Hematopoietic multipotent progenitor cell treated with erythropoietin and hydrocortisone succinate and interleukin-3 and kit ligand, for 4 days (in vitro differentiated cells): ENCODE measurements at places on chromosomes 16 and 17.

GRCh38 chr17:319266-319665, 33.3 kb downstream of the RPH3AL start:
- no peak for DNase-seq

GRCh38 chr17:70552230-70552981, 383.1 kb downstream of the KCNJ2 start:
- DNase-seq = peak; percentile 78

GRCh38 chr17:15909481-15909991, 35.4 kb upstream of the ADORA2B start:
- no peak for DNase-seq

DNA sequence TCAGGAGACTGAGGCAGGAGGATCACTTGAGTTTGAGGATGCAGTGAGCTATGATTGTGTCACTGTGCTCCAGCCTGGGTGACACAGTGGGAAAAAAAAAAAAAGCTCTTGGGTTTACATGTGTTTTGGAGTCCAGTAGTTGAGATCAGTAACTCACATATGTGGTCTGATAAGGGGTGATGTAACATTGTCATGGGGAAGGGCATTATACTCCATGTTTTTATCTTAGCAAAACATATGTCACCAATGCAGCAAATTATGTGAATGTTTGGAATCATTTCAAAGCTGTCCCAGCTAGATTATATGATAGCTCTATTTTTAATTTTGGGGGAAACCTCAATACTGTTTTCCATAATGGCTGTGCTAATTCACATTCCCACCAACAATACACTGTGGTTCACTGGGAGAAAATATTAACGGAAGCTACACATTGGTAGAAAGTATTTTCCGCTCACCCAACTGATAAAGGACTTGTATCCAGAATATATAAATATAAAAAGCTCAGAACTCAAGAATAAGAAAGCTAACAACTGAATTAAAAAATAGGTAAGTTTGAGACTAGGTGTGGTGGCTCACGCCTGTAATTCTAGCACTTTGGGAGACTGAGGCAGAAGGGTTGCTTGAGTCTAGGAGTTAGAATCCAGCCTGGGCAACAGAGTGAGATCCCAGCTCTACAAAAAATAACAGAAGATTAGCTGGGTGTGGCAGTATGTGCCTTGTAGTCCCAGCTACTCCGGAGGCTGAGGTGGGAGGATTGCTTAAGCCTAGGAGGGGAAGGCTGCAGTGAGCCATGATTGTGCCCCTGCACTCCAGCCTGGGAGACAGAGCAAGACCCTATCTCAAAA, 224.1 kb upstream of the TBX2 start:
- DNase-seq = peak; percentile 95

DNA sequence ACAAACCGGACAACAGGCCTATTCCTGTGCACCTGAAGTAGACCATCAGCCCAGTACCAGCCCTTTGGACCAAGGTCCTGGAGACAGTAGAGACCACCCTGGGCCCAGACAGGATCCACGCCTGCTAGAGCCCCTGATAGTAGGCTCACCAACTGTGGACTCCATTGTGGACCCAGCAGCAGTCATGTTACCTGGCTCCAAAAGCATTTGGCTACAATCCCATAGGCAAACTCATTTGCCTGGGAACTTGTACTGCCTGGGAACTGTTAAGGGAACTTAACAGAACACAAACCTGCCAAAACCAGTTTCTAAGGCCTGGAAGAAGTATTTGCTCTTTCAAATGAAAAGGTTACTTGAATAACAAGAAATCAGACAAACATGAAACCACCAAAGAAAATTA, 10.0 kb upstream of the ACSM1 start:
- no peak for DNase-seq

DNA sequence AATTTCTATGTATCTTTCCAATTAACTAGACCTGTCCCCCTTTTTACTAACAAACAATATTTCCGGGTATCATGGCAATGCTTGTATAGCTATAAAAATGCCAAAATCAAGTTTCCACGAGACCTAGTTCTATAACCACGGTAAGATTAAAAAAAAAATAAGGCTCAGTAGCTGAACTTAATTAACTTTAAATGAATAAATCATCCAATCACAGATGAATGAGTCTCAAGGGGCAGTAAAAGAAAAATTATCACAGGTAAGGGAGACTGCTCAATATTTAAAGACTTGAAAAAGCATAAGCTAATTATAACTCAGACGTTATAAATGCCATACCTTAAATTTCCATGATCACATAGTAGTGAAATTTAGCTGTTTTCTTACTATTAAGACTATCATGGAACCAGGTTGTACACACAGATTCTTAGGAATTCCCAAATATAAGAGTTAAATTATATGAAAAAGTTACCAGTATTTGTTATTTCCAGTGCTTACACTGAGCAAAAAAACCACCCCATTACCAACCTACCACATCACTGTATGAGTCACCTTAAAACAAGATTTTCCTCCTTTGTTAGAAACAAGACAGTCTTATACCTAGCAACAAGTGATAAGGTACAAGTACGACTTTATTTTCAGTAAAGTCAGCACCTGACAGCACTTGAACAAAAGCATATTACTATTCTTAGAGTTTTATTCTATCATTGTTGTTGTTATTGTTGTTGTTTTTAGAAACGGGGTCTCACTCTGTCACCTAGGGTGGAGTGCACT, 20.6 kb downstream of the SSH2 start:
- DNase-seq = no peak

DNA sequence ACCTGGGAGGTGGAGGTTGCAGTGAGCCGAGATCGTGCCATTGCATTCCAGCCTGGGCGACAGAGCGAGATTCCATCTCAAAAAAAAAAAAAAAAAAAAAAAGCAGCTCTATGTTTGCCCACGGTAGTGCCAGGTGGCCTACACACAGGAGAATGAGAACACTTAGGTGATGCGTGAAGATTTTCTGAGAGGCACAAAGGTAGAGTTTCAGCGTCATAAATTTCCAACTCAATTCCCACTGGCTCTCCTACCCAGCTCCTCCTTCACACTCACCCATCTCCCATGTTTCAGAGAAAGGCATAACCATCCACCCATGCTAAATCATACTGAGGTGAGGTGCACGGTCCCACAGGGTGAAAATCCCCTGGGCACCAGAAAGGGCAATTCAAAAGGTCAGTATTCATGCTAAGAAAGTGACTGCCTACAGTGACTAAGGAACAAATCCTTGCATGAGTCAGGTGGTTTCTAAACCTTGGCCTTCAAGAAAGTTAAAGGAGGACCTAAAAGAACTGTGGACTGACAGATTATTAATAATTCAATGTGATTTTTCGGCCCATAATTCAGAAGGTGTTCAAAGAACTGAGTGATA, 4.8 kb downstream of the DCAKD start:
- DNase-seq = no peak

- DNase-seq = peak; percentile 65
Observed at GRCh38 chr17:29240968-29241963, 5.4 kb upstream of the CRYBA1 start.

GRCh38 chr17:41913798-41914197, 5.0 kb downstream of the ACLY start:
- no peak for DNase-seq

DNA sequence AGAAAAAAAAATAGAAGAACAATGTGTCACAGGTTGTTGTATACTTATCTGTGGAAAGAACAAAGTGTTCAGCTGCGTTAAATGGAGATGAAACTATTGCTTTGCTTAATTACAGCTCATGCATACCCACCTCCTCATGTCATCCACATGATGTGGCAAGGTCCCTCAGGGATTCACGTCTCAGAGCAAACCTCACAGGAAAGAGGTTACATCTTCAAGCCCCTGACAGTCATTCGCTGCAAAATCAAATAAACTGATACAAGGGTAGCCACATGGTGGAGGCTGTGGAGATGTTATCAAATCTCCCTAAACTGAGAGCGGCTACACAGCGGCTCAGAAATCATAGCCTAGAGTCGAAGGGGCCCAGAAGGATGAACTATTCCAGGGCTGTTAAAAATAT, 21.1 kb downstream of the GINS3 start:
- DNase-seq = no peak

GRCh38 chr17:20938988-20939615, 103.7 kb downstream of the USP22 start:
- DNase-seq = peak; percentile 52

DNA sequence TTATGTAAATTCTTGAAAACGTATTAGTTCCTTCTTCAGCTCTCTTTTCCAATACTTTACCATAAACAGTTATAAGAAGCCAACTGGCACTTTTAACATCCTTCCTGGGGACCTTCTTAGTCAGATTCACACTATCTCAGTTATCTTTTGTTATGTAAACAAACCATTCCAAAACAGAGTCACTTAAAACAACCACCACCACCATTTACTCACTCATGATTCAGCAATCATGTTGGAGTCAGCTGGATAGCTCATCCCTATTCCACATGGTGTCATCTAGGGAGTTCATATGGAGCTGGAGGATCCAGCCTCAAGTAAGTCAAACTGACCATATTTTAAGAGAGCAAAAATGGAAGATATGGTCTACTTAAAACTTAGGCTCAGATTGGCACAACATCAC, 240.3 kb upstream of the IRX3 start:
- no peak for DNase-seq

GRCh38 chr17:50026046-50026675, 29.7 kb upstream of the ITGA3 start:
- no peak for DNase-seq

GRCh38 chr16:69691980-69692911, 34.1 kb downstream of the NQO1 start:
- no peak for DNase-seq

- no peak for DNase-seq
Observed at GRCh38 chr16:66273053-66273452, 93.4 kb upstream of the CDH5 start.

DNA sequence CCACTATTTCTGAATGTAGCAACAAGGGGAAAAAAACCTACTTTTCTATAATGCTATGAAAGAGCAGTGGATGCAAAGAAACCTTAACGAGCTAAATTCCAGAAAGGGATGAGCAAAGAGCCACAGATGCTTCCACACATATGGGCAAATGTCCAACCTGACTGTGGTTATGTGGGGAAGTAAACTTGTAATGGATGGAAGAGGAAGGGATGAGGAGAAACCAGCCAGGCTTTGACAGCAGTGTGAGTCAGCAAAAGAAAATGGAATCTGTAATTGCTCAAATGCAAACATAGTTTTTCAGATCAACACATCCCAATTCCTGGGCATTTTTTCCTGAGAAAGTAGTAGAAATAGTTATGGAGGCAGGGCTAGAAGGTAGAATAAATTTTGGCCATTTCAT, 204.8 kb upstream of the CPHXL start:
- no peak for DNase-seq

GRCh38 chr17:8746501-8747236, 2.0 kb upstream of the CCDC42 start:
- DNase-seq = no peak

DNA sequence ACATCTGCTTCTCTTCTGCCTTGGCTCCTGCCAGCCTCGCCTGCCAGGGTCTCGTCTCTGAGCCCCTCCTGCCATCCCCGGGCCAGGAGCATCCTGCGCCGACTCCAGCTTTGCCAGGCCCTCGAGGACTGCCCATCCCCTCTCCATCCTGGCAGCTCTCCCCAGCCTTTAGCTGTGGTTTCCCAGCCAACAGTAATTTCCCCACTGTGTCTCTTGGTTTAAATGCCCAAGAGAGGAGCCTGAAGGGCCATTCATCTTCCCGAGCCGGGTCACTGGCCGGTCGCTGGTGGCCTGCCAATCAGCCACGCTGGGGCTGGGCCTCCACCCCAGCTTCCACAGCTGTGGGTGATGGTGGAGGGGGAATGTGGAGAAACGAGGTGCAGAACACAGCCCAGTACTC, 47.8 kb downstream of the MRC2 start:
- no peak for DNase-seq

DNA sequence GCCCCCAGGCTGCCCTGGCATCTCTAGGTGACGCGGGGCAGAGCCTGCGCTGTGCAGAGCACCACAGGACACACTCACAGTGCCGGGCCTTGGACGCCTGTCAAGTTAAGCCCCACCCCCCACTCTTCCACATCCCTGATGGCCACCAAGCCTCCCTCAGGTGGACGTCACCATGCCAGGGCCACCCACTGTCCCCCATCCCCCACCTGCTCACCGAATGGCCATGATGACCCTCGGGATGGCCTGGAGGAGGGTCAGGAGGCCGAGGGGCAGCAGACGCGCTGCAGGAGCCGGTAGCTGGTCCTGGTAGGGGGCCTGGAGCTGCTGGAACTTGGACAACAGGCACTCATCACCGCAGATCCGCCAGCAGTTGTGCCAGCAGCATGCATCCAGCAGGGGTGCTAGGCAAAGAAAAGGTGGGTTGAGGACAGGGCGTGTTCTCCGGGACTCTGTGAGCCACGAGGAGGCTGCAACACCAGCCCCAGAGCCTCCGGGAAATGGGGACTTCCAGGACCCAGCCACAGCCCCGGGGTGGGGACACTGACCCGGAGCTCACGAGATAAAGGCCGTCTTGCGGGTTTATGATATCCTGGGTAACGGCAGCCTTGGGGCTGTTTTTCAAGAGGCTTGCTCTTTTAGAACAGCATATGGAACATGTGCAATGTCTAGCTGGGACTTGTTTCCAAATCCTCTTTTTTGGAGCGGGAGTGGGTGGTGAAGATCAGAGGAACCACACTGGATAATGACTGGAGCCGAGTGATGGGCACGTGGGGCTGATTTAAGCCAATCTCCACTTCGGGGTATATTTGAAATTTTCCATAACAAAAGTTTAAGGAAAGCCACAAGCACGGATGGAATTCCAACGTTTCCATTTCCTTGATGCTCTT, 11.4 kb downstream of the C16orf95 start:
- peak; percentile 77 for DNase-seq

DNA sequence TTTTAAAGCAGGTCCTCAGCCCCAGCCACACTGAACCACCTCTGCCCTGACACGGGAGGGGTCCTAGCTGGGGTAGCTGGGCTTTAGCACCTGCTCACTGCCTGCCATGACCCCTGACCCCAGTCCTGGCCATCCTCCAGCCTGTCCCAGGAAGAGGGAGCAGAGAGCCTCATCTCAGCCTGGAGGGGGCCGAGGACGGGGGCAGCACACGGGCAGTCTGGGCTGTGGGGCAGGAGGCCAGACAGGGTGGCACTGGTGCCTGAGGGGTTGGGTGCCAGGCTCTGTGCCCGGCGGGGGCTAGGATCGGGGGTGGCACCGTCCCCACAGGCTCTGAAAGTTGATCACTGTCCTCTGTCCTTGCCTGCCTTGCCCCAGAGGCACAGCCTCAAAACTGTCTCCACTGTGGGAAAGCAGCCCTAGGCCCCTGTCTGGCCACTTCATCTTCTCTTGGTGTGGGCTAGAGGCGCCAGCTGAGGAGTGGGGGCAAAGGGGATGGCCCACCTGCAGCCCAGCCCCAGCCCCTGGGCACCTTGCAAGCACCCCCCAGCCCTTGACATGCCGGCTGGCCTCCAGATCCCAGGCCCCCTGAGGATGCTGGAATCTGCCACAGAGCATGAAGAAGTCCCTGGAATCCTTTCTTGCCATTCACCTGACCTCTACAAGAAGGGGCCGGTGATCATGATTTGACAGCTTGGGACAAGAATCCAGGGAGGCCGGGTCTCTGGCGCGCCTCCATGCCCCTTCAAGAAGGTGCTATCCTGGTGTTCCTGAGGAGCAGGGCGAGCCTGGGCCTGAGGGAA, 15.7 kb downstream of the ENDOV start:
- no peak for DNase-seq

DNA sequence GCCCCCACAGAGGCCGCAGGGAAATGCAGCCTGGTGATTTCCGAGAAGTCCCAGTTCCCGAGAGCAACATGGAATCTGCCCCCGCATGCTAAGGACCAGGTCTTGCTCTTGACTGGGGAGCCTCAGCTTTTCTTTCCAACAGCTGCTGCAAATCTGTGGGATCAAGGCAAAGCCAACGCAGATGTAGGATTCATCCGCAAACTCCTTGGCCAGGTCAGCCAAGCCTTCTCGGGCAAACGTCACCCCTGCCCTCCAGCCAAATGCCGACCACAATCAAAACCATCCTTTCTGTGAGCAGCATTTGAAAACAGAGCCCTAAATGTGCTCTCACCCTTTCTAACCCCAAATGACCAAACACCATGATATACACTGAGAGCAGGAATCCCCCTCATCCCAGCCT, 54.0 kb downstream of the MRM3 start:
- peak; percentile 4 for DNase-seq
